ENCODE measurements at places on chromosomes 12 and 14. TPM values are rescaled to one million over a fixed set of nuclear protein-coding genes. Genes with fewer than 3 reads are reported as not detected.

GRCh38 chr14:60356906-60357550, 108.0 kb downstream of the PPM1A start:
- DNase-seq = no peak

TNS2 gene
- 38.5 TPM for total RNA-seq

IFNG gene
- not detected for total RNA-seq

KRT1 gene
- total RNA-seq = not detected

- peak; percentile 81 for DNase-seq
Measured at GRCh38 chr14:31877255-31877798, 199.8 kb upstream of the ARHGAP5 start.

ASB2 gene
- 0.58 TPM for total RNA-seq

DNA sequence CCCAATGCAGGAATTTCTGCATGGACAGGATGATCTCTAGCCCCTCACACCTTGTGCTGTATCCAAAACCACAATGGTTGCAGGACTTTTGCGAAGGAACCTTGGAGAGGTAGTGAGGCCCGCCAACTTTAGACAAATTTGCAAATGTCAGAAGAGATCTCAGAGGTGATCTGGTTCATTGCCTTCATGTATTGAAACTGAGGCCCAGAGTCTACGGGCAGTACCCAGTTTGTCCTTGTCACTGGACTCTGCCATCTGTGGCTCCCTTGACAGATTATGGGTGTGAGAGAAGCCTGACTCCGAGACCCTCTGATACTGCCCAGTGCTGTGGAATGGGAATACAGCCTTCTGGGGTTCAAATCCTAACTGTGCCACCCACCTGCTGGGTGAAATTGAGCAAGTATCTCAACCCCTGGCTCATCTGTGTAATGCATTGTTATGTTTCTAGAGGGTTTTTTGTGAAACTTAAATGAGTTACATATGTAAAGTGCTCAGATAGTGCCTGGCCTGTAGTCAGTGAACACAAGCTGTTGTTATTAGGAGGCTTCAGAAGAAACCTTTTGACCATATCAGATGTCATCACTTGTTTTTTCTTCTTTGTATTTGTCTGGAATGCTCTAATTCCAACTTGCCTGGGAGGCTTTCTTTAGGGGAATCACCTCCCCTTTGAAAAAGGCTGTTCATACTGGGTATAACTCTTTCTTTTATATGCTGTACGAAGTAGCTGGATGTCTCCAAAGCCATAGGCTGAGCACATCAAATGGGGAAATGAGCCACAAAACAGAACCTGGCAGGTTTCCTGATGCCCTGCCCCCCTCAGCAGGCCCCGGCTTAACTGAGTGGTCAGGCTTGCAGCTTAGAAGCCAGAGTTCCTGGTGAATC, 71.4 kb upstream of the SRSF5 start:
- no peak for DNase-seq

PRH2 gene
- total RNA-seq = not detected

DNA sequence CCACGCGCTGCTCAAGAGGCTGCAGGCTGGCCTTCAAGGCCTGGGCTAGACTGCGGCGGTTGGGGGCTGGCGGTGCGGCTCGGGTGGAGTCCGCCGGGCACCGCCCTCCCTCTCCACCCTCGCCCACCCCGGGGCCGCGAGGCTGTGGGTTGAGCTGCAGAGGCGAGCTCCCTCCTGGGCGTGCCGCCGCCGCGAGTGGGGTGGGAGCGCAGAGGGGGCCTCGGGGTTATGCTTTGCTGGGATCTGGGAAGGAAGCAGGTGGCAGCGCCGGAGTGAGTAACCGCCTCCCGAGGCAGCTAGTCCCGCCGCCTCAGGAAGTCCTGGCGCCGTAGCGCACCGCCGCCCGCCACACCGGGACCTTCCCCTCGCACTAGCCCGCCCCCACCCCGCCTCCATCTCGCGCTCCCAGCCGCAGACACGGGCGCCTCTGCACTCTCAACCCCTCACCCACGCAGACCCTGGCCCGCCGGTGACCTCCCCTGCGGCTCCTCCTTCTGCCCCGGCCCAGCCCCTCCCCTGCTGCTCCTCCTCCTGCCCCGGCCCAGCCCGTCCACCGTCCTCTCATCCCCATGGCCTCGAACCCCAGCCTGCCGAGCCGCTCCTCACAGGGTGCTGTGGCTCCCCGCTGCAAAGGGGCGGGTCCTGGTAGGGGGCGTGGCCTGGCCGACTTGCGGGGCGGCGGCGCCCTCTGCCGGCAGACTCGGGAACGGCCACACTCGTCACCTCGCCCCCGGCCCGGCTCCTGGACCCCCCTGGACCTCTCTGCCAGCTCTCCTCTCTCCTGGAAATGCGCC, 16.6 kb downstream of the TAMALIN start:
- no peak for DNase-seq

- peak; percentile 67 for DNase-seq
Measured at GRCh38 chr12:124053851-124054250, 80.8 kb downstream of the ZNF664 start.

- no peak for DNase-seq
Measured at GRCh38 chr14:101174522-101174838, 271.0 kb upstream of the RTL1 start.

- no peak for DNase-seq
Measured at GRCh38 chr14:75125617-75126016, 1.2 kb downstream of the NEK9 start.

DNA sequence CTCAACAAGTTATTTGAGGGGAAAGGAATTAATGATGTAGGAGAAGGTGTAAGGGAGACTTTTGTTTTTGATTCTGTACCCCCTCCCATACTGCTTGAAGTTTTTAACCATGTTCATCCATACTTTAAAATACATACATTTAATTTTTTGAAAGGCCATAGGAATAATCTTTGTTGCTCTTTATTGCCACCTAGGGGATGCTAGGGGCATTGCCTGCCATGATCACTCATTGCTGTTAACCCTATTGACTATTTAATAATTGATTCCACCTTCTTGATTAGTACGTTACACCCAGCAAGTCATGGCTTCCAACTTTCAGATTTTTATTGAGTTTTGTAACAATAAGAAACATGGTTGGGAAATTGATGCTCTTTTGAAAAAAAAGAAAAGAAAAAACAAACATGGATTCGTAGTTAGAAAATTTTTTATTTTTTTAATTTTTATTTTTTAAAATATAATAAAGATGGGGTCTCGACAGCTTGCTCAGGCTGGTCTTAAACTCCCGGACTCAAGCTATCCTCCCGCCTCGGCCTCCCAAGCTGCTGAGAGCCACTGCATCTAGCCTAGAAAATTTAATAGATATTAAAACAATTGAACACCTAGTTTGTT, 8.5 kb upstream of the PRKAB1 start:
- DNase-seq = no peak

DNA sequence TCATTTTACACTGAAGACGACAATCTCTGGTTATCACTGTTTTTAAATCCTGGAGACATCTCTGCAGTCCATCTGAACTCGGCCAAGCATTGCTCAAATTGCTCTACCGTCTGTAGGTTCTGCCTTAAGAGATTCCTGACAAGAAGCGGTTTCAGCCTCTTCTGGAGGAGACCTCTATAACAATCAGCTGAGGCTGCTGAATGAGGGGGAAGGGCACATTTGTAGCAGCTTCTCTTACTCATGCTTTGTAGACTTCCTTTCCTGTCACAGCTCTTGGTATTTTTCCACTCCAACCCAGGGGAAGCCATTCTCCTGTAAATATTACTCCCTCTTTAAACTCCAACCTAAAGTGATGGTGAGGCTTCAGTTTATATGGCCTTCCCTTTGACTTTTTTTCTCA, 3.0 kb downstream of the ARG2 start:
- DNase-seq = peak; percentile 83

DNA sequence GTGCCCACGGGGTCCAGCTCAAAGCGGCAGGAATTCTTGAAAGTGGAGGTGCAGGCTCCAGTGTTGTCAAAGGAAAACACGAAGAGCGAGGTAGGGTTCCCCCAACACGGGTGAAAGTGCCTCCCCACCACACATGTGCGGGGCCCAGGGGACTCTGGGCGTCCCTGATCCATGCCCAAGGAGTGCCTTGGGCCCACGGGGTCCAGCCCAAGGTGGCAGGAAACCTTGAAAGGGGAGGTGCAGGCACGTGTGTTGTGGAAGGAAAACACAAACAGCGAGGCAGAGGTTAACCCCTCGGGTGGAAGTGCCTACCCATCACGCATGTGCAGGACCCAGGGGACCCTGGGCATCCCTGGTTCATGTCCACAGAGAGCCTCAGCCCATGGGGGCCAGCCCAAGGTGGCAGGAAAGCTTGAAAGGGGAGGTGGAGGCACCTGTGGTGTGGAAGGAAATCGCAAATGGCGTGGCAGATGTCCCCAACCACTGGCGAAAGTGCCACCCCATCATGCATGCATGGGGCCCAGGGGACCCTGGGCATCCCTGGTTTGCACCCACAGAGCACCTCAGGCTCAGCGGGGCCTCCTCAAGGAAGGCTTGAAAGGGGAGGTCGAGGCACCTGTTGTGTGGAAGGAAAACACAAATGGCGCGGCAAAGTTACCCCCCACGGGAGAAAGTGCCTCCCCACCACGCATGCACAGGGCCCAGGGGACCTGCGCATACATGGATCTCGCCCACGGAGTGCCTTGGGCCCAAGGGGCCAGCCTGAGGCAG, 584.6 kb downstream of the ALG10 start:
- no peak for DNase-seq

GRCh38 chr12:23350808-23351207, 598.7 kb downstream of the SOX5 start:
- no peak for DNase-seq
